ENCODE measurements at places on chromosomes 3 and 15.

- no peak for DNase-seq
Observed at GRCh38 chr3:13149330-13150108, 76.3 kb upstream of the IQSEC1 start.

- no peak for DNase-seq
Observed at GRCh38 chr15:47422881-47423665, 294.2 kb upstream of the SEMA6D start.

- no peak for DNase-seq
Observed at GRCh38 chr15:70741107-70741531, 22.2 kb downstream of the UACA start.

DNA sequence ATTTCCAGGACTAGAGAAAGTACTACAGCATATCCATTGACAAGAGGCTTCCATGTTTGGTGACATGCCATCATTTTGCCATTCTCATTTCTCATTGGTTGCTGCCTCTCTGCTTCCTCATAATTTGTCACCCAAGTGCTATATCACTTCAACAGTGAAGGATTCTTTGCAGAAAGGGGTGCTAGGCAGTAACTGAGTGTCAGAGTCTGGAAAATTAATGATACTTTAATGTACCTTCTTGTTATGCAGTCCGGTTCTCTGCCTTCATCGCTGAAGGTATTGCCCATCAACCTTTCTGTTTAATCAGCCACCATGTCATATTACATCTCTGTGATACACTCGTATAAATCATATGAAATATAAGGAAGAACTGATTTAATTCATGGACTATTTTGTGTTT lies 550.3 kb downstream of the ROBO2 start:
- DNase-seq = no peak

DNA sequence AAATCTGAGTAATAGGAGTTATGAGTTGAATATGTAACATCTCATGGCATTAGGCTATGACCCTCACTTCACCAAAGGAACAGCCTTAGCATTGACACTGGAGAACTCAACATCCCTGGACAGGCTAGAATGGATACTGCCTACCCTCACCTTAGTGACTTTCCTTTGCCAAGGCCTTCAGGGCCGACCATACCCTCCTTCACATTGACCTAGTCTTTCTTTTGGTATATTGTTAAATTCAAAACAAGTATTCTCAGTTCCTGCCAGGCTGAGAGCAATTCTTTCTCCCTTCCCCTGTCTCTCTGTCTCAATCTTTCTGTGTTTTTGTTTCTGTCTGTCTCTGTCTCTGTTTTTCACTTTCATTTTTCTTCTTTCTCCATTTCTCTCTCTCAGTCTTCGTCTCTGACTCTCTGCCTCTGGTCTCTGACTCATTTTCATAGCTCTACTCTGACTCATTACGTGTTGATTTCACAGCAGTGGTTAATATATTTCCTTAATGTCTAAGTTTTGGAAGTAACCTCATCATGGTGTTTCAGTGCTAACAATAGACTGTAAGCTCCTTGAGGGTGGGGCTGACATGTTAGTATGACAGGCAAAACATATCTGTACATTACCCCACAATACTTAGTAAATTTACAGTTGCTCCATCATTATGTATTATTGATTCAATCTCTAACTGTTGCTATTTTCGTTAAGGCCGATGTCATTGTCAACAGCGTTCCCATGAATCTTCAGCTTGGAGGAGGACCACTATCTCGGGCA lies 32.5 kb downstream of the PARP15 start:
- no peak for DNase-seq

- DNase-seq = no peak
Observed at GRCh38 chr3:39435006-39435748, 28.7 kb downstream of the RPSA start.

DNA sequence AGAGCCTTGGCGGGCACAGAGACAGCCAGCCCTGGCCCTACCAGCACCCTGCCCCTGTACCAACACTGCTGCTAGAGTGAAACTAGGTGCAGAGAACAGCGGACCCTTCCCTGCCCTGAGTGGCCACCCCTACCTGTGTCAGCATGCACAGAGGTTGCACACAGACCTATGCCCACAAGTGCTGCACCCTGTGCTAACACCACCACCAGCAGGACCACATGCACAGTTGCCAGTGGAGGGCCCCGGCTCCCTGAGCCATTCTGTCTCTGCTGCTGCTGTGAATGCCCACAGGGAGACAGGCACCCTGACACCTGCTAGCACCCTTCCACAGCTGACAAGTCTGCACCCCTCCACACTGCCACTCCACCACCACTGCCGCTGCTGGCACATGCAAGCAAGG lies 131.8 kb downstream of the NEK11 start:
- no peak for DNase-seq

- no peak for DNase-seq
Observed at GRCh38 chr3:100717063-100717462, 7.8 kb downstream of the TFG start.

- DNase-seq = no peak
Observed at GRCh38 chr3:86890741-86891396, 100.1 kb downstream of the VGLL3 start.

GRCh38 chr3:196012941-196013476 lies 68.9 kb downstream of the TFRC start:
- DNase-seq = no peak

DNA sequence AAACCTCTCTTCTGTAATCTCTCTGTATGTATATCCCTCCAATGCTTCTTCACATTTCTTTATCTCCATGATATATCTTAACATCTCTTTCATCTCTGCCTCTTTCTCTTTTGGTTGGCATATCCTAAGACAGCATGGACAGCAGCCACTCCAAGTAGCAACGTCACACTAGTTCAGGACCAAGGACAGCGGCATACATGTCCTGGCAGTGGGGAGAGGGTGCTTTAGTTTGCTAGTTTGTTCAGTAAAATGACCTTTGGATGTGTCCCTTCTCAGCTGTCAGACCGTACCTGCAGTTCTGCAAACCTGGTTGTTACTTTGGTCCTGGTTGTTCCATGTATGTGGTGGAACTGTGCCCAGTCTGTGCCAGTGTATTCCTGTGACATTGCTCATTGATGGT lies 225.6 kb upstream of the ROPN1 start:
- no peak for DNase-seq

All from CD8-positive, alpha-beta memory T cell (primary cell).